ENCODE measurements at places on chromosomes 5 and 9.

GRCh38 chr9:130898552-130898852 lies 1.9 kb upstream of the QRFP start:
- no peak for DNase-seq

- DNase-seq = no peak
Measured at GRCh38 chr9:93031629-93032430, 26.7 kb upstream of the SUSD3 start.

DNA sequence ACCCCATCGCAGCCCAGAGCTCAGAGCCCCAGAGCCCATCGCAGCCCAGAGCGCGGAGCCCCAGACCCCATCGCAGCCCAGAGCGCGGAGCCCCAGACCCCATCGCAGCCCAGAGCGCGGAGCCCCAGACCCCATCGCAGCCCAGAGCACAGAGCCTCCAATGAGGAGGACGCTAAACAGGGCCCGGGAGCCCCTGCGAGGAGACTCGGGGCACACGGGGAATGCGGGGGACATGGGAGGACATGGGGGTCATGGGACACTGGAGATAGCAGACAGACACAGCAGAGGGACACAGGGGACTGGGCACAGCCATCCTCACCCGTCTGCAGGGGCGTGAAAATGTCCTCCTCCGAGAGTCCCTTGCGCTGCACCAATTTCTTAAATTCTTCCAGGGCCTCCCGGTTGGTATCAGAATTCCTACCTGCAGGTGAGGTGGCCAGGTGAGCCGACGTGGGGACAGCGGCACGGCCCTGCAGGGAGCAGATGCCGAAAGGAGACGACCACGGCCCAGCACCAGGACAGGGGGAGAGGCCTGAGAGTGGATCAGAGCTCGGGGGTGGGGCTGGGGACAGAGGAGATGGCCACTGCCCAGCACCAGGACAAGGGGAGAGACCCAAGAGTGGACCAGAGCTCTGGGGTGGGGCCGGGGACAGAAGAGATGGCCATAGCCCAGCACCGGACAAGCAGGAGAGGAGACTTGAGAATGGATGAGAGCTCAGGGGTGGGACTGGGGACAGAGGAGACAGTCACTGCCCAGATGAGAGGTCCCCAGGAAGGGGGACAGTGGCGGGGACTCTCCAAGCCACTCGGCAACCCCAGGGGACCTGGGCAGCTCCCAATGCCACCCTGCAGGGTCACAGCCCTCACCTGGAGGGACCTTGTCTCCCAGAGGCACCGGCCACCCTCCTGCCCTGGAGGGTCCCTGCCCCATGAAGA lies 2.8 kb downstream of the OBP2B start:
- no peak for DNase-seq

DNA sequence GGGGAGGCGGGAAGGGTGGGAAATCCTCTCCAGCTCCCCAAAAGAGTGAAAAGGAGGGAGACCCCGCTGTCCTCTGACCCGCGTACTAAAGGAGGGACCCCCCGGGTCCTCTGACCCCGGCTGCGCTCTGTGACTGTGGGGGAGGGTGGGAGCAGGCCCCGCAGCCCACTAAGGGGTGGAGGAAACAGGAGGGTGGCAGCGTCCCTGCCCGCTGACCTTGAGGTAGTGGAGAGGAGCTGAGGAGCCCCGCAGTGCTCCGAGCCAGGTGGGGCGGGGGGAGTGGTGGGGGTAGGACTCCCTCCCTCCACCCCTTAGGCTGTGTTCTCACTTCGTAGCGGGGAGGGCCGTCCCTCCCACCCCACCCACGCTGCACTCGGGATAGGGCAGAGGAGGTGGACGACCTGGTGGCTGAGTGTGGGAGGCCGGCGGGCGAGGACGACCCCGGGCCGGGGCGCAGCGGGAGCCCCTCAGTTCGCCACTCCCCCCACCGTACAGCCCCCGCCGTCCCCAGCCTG lies 449 bp upstream of the ADCY2 start:
- no peak for DNase-seq

GRCh38 chr9:4831119-4831518 lies 38.4 kb downstream of the RCL1 start:
- DNase-seq = no peak

DNA sequence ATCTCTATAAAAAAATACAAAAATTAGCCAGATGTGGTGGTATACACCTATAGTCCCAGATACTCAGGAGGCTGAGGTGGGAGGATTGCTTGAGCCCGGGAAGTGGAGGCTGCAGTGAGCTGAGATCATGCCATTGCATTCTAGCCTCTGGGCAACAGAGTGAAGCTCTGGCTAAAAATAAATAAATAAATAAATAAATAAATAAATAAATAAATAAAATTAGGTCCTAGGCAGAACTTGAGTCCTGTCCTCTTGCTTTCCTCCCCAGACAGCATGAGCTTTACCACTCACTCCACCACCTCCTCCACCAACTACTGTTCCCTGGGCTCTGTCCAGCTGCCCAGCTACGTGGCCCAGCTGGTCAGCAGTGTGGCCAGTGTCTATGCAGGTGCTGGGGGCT lies 31.6 kb upstream of the SPZ1 start:
- DNase-seq = no peak

DNA sequence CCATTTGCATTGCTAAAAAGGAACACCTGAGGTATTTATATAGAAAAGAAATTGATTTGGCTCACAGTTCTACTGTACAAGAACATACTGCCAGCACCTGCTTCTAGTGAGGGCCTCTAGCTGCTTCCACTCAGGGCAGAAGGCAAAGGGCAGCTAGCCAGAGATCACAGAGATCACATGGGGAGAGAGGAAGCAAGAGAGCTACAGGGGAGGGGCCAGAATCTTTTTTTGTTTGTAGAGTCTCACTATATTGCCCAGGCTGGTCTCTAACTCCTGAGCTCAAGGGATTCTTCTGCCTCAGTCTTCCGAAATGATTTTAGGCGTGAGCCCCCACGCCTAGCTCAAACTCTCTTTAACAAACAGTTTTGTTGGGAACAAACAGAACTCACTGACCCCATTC lies 6.1 kb downstream of the SLCO4C1 start:
- no peak for DNase-seq

GRCh38 chr9:22103685-22104575 lies 94.8 kb upstream of the CDKN2B start:
- peak; percentile 86 for DNase-seq

- no peak for DNase-seq
Measured at GRCh38 chr9:136965771-136966484, 11.4 kb upstream of the PTGDS start.

DNA sequence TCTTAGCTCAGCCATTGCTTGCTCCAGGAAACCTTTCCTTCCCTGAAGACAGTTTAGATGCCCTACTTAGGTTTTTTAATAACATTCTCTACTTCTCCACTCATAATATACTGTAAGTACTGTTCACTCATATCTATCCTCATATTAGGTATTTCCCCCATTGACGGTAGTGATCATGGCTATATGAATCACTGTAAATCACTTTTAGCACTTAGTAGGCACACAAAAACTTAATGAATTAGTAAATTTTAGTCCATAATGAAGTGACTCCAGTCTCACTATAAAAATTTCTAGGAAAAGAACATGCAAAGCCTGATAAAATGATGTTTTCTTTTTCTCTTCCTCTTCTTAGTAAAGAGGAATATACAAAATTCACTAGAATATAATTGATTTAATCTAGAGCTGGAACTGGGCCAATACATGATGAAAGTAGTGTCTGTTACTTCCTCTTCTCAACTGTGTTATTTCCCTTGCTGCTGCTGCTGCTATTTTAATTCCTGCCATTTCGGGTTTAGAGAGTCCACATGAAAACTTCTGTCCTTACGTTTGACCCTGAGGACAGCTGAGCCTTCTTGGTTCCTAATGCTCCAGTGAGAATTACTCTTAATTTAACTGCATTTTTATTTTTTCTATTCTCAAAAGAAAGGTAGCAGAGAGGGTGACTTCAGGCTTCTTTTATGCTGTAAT lies 73.5 kb downstream of the LNPEP start:
- DNase-seq = no peak

DNA sequence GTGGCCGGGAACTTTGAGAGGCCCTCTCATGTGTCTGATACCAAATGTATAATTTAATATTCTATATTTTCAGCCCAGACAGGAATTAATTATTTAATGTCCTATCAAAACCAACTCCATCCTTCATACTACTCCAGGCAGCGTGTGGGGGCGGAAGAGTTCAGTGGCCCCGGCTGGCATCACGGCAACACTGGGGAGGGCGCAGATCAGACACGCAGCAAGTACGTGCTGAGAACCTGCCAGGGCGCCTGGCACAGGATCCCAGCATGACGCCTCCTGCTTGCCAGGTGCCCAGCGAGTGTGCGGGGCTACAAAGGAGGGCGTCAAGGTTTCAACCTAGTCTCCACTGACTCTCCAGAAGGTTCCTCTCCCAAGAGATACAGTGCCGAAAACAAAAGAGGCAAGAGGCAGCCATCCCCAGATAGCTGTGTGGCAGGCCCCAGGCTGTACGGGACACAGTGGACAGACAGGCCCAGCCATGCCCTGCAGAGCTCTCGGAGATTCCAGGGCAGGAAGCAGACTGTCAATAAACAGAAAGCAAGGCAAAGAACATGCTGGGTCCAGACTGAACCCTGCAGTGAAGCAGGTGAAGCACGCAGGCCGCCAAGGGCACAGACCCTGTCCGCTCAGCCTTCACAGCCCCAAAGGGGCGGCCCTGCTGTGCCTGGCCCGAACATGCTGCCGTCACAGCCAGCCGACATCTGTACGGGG lies 110.3 kb downstream of the VAV2 start:
- no peak for DNase-seq

GRCh38 chr5:39274398-39275085 lies 55.2 kb upstream of the FYB1 start:
- DNase-seq = peak; percentile 18

DNA sequence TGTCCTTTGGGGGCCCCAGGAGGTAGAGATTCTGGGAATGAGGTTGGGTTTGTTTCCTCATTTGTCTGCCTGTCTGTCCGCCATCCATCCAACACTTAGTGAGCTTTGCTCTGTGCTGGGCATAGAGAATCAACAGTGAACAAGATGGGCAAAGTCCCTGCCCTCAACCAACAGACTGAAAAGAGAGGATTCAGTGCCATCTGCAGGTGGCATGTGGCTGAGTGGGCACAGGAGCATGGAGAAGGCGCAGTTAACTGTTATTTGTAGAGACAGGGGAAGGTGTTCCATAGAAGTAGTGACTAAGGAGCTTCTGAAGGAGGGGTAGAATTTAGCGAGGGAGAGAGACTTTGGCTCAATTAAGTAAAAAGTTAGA lies 23.1 kb downstream of the POLR1E start:
- no peak for DNase-seq

DNA sequence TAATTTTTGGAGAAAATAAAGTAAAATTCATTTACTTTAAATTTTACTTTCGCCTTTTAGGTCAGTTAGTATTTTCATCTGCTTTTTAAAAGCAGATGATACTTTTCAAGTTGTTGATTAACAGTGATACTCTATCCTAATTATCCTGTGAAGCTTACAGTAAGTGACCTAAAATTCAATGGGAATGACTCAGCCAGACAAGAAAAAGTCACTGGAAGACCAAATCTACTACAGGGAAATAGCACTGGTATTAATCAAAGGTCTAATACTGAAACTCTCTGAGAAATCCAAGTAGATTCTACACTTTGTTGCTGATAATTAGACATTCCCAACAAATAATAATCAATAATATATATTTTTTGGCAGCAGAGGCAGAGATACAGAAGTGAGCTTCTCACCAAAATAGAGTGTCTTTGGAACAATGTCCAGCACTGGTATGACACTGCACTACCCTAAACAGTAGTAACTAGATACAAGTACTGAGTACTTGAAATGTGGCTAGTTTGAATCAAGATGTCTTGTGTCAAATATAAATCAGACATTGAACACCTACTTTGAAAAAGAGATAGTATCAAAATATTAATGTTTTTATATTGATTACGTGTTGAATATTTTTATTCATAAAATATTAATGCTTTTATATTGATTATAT lies 22.8 kb upstream of the ELL2 start:
- peak; percentile 56 for DNase-seq

GRCh38 chr9:72526901-72527800 lies 5.7 kb downstream of the TMC1 start:
- peak; percentile 90 for DNase-seq

GRCh38 chr5:9686216-9686615 lies 56.1 kb upstream of the TAS2R1 start:
- peak; percentile 87 for DNase-seq

- DNase-seq = no peak
Measured at GRCh38 chr9:69326261-69326660, 1.2 kb downstream of the ENTREP1 start.

DNA sequence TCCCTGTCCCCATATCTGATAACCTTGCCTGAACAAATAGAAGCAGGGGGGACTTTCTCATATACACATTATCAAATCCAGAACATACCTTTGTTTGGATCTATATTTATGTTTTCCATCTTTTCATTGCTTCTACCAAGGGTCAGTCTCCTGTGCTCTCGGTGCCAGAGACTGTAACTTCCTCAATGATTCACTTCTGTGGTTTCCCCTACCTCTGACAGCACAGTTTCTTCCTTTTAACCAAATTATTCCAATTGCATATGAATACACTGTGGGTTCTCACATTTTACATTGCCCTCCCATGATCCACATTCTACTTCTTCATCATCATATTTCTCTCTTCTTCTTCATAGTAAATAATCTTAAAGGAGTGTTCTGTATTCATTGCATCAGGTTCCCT lies 32.2 kb downstream of the NMUR2 start:
- DNase-seq = no peak

Data from EL (cell line).